ENCODE measurements at places on chromosomes 2 and 18.

- no peak for DNase-seq
Measured at GRCh38 chr2:148238561-148238960, 217.7 kb downstream of the MBD5 start.

GRCh38 chr18:7617738-7618422 is 50.8 kb downstream of the PTPRM start:
- DNase-seq: no peak

DNA sequence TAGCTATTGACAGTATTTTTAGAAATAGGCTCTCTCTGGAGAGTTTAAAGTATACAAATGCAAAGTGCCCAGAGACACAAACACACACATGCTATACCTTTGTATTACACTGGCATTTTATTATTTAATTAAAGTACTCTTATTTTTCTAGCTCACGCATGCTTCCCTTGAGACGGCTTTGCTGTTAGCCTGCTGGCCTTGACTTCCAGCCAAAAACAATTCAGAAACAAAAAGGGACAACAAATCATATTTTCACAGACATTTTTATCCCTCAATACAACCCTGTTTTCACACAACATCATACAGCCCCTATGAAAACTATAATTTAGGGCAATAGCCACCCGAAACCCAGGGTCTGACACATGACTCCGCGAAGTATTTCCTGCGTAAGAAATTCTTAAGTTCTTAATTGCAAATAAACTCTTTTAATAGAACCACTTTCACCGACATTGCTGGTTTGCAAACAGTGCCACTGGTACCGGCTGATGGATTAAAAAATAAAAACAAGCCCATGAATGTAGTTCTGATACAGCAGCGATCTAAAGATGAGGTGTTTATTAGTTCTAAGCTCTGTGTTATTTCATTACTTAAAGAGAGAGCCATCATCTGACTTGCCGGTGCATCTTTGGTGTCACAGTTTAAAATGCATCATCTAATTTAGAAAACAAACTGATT is 185.1 kb downstream of the TCF4 start:
- DNase-seq: no peak

GRCh38 chr2:216690853-216691741 is 4.3 kb downstream of the IGFBP5 start:
- peak; percentile 86 for DNase-seq

- no peak for DNase-seq
Measured at GRCh38 chr2:55932843-55933242, 9.3 kb upstream of the EFEMP1 start.

- DNase-seq: no peak
Measured at GRCh38 chr2:241087420-241088268, 14.4 kb downstream of the MTERF4 start.

DNA sequence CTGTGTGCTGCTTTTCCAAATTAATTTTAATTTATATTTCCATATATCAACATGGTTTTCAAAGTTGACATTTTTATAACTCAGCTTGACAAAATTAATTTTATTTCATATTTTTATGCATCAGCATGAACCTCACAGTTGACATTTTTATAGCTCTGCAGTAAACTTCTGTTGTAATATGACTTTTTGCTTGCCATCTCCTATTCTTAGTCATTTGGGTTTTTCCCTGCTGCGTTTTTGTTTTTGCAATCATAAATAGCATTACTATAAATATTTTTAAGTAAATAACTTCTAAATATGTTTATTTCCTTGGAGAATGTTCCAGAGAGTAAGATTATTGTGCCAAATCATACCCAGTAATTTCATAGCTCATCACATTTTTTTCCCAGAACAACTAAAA is 21.0 kb upstream of the L3MBTL4 start:
- DNase-seq: no peak

DNA sequence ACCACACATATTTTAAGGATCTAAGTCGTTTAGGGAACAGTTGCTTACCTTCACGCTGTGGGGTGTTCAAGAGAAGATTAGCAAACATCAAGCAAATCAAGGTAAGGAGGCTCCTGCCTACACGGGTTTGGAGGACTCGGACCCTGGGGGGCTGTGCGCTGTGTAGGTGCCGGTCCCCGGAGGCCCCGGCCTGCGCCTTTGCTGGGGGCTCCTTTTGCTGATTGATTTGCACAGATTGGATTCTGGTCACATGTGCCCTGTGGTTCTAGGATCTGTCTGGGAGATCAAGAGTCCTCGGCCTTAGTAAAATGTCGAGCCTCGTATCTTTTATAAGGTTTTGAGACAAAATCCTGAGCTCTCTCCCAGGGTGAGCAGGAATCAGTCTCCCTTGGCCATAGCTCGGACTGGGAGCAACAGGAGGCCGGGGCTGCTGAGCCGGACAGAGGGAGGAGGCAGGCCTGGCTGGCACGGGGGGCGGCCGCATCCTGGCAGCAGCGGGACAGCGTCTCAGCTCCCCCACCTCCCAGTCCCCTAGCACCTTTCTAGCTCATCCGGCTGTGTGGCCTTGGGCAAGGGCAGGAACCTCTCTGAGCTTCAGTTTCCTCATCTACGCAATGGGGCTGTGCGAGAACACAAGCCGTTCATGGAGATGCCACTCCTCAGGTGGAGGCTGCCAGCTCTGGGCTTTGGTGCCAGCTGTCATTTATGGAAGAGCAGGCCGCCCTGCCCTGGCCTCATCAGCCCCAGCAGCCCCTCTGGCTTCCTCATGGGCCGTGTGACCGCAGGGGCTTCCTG is 147.2 kb downstream of the MBP start:
- no peak for DNase-seq

GRCh38 chr2:20916604-20917286 is 93.8 kb upstream of the LDAH start:
- no peak for DNase-seq

- DNase-seq: no peak
Measured at GRCh38 chr2:232076736-232077135, 115.2 kb downstream of the DIS3L2 start.
